ENCODE measurements at places on chromosomes 2 and 18.

GRCh38 chr2:223034221-223034975, 17.6 kb upstream of the KCNE4 start:
- no peak for DNase-seq

DNA sequence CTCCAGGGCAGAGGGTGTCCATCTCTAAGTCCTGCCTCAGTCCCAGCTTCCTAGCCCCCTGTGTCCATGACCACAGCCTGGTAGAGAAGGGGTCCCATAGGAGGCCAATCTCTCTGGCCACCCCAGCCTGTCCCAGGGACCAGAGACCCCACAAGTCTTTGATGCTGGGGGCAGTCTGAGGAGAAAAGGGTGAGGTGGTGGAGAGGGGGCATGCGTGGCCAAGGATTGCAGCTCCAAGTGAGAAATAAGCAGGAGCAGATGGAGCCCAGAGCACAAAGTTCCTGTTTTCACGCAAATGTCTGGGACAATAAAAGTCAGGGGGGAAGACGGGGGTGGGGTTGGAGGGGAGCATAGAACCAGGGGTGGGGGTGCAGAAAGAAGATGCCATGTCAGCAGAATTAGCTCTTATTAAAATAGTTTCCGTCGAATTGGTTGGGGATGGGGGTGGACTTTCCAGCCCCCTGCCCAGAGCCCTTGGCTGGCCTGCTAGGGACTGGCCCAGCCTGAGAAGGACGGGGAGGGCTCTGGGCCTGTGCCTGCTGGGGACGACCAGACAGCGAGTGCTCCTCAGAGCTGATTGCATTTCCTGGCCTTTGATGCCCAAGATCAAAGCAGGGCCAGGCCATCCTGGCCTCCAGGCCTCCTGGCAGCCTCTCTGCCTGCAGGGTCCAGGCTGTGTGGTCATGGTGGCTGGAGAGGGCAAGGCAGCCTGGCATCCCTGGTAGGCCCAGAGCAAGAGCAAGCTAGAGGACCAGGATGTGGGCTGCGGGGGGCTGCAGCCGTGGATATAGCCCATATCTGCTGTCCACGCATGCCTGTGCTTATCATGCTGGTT, 337.1 kb downstream of the DYSF start:
- DNase-seq: no peak

DNA sequence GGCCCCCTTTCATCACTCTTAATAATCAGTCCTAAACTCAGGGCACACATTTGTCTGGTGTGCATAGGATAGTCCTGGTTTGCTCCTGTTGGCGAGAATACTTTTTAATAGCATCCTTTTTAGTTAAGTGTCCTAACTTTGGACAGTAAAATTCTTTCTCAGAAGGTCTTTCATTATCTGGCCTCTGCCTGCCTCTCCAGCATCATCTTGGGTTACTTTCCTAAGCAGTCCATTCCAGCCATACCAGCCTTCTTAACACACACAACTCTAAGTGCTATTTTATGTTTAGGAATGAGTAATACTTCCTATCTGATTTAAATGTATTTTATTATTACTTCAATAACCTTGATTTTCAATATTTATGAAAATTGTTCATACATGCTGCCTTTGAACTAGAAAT, 151.0 kb downstream of the ACOXL start:
- no peak for DNase-seq

- no peak for DNase-seq
Observed at GRCh38 chr2:135152361-135152760, 100.3 kb downstream of the RAB3GAP1 start.

DNA sequence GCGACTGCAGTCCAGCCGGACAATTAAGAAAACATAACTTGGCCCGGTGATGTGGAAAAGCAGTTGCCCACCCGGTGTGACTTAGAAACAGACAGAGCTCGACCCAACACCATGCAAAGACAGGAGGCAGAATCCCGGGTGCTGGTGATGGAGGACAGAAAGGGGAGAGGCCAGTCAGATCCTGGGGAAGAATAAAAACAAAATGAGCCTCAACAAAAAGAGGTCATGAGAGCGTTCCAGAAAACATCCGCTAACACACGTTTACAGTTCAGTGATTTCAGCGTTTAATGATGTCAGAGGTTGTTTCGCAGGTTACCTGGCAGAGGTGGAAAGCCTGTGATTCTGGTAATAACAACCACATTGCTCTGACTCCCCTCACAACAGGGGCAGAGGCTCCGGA, 111.9 kb downstream of the OSR1 start:
- DNase-seq: no peak

DNA sequence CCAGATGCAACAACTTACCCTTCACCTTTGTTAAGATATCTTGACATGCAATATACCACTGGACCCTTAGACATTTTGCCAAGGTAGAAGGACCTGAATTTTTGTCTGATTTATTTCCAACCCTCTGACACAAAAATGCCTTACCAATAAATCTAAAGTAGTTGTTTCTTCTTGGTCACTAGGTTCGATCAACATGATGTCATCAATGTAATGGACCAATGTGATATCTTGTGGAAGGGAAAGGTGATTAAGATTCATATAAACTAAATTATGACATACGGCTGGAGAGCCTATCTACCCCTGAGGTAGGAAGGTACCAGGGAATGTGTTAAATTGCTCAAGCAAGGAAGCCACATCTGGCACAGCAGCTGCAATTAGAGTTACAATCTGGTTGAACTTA, 67.7 kb upstream of the SERPINE2 start:
- no peak for DNase-seq

GRCh38 chr2:88057437-88057844, 1.9 kb upstream of the KRCC1 start:
- DNase-seq: no peak

DNA sequence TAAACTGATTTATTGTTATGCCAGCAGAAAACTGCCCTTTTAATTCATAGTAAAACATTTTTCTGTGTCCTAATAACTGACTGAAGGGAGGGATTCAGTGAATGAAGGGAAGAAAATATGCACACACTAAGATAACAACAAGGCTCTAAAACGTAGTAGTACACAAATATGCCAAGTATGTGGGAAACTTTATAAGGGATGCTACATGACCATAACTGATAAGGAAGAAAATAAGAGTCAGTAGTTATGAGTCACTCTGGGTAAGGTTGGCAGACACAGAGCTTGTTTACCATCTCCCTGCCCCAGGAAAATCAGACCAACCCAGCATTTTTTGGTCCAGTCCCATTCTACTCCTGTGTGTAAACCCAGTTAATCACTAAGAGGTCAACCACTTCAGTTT, 124.2 kb downstream of the RPRM start:
- no peak for DNase-seq

DNA sequence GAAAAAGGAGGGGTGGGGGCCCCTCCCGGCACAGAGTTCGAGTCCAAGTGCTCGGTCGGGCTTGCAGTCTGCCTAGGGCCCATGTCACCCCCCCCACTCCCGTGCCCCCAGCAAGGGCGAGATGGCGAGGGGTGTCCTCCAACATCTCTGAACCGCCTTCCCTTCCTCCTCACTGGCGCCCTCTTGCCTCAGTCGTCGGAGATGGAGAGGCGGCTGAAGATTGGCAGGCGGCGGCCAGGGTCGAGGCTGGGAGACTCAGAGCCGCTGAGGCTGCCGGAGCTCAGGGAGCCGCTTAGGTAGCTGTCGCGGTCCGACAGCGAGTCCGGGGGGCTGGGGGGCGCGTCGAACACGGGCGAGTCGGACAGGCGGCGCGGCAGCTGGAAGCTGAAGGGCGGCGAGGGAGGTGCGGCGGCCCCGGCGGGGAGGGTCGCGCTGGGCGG, 2.3 kb downstream of the ZFP36L2 start:
- peak; percentile 82 for DNase-seq

DNA sequence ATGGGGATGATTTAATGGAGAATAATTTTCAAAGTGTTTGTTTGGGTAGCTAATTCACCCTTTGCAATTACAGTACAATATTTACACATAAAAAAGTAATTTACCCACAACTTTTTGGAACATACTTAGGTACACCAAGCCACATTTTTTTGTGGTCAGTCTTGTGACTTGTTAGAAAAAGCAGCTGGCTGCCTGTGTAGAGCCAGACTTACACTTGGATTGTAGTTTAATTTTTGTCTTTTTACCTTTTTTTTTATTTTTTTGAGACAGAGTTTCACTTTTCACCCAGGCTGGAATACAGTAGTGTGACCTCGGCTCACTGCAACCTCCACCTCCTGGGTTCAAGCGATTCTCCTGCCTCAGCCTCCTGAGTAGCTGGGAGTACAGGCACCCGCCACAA, 45.4 kb downstream of the RALBP1 start:
- DNase-seq: no peak

- no peak for DNase-seq
Observed at GRCh38 chr2:70045932-70046331, 41.3 kb upstream of the PCBP1 start.

- no peak for DNase-seq
Observed at GRCh38 chr2:138238908-138239307, 262.7 kb upstream of the SPOPL start.

GRCh38 chr2:10873171-10873570, 38.6 kb upstream of the KCNF1 start:
- DNase-seq: no peak

- DNase-seq: no peak
Observed at GRCh38 chr2:71281950-71282349, 49.6 kb upstream of the ZNF638 start.

DNA sequence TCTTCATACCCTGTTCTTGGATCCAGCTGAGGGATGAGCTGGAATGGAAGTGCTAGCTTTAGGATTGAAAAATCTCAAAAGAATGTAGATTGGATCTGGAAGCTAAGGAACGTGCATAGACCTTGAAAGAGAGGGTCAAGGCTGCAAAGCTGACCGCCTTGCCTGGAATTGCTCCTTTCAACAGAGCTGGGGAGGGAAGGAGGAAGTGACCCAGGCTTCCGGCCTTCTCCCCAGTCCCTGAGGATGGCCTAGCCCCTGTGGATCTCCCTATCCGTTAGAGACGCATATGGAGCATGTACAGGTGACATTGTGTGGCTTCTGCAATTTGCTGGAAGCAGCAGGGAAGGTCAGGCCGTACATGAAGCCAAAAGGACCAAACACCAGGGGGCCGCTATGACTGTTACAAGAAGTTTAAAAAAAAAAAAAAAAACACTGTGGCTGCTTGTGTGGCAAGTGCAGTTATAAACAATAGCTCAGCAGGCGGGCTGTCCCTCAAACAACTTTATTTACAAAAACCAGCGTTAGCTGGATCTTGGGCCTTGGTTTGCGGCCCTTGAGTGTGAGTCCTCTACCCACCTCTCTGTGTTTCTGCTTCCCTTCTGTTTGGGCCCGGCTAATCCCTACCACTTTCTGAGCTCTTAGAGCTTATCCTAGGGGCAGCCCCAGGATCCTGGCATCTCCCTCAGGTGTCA, 227.6 kb downstream of the SEPTIN10 start:
- no peak for DNase-seq

- peak; percentile 99 for DNase-seq
Observed at GRCh38 chr2:200864176-200865034, at the start of gene CLK1. CLK1 (minus strand) TSS chr2:200864658; CDS start chr2:200861862, 2,796 bp downstream.

DNA sequence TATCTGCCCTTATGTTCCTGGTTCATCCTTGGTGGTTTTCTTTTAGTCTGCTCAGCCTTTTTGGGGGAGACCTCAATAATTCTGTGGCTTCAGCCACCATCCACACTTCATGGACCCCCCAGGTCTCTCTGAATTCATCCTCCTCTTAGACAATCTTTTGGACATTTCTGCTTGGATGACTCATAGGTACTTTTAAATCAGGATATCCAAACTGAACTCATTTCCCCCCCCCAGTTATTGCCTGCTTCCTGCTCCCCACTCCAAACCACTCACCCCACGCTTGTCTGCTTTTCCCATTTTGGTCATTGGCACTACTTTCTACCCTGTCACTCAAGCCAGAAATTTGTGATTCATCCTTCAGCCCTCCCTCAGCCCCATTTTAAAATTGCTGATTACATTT, 78.5 kb downstream of the TANC1 start:
- DNase-seq: peak; percentile 59

- DNase-seq: no peak
Observed at GRCh38 chr2:230682546-230682945, 30.1 kb upstream of the CAB39 start.

DNA sequence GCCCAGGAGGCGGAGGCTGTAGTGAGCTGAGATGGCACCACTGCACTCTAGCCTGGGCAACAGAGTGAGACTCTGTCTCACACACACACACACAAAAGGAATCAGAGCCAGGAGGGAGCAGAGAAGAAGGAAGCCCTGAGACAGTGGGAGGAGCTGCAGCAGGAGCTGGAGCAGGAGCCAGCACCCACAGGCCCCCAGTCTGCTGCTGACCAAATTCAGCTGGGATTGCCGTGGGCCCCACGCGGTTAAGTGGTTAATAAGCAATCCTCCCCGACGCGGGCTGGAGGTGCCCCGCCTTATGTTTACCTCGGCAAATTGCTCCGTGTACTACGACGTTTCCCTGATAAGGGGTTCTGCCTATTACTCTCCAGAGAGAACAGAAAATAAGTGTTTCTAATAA, 265.3 kb downstream of the TWIST2 start:
- DNase-seq: no peak

DNA sequence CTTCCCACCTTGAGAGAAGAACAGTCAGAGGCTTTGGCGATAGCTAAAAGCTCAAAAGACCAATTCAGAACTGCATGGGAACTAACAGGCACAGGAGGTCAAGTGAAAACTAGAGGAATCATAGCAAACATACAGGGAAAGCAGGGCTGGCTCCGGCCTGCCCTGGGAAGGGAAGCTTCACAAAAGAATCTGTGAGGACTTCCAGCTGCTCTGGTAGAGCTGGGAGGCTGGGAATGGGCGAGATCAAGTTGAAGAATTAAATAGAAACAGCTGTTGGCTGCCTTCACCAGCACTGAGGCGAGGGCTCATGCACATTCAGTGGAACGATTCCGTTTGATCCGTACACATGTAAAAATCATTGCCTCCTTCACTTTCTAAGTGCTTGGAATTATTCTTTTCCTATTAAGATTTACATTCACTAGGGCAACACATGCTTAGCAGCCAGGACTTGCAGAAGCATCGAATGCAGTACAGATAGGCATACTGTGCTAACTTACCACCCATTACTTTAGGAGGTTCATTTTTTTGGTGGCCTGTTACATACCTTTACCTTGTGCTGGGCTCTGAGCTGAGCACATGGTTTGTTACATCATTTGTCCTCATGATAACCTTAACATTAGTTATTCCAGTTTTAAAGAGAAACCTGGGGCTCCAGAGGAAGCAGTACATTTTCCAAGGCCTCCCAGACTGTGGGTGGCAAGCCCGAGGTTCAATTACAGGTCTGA, 125.4 kb upstream of the RNF152 start:
- no peak for DNase-seq

DNA sequence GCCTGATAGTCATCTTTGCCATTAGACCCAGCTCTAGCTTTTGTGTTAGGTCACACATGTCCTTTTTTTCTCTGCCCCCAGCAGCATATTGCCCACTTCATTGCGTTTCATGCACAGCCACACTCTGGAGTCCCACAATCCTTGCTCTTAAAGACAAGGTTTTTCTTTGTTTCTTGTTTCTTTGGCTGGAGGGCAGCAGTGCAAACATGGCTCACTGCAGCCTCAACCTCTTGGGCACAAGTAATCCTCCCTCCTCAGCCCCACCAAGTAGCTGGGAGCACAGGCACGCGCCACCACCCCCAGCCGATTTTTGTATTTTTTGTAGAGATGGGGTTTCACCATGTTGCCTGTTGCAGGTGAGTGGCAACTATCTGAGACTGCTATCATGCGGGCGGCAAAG, 16.9 kb upstream of the PAPOLG start:
- no peak for DNase-seq

- DNase-seq: peak; percentile 21
Observed at GRCh38 chr2:71130905-71131244, 441 bp downstream of the MPHOSPH10 start.

- DNase-seq: no peak
Observed at GRCh38 chr2:216024779-216025336, 11.5 kb upstream of the MREG start.

Data from suppressor macrophage treated with lipopolysaccharide for 1 hour (primary cell).